Neural crest cell (in vitro differentiated cells): ENCODE measurements at places on chromosomes 12 and 14. TPM values are rescaled to one million over a fixed set of nuclear protein-coding genes. Genes with fewer than 3 reads are reported as not detected.

Gene PLCZ1
- not detected in 2 replicates for total RNA-seq

Gene FOXM1
- 147 and 149 TPM in 2 replicates for total RNA-seq

Gene CSRP2
- 76.4 and 80.8 TPM in 2 replicates for total RNA-seq

Gene TMEM179
- 19.4 and 20.2 TPM in 2 replicates for total RNA-seq

Gene HRK
- 1.7 and 2.2 TPM in 2 replicates for total RNA-seq

Gene SCNN1A
- not detected in 2 replicates for total RNA-seq

Gene ATG101
- total RNA-seq = 32.1 and 34.3 TPM in 2 replicates

Gene CLEC4C
- not detected in 2 replicates for total RNA-seq

Gene C12orf54
- not detected in 2 replicates for total RNA-seq

Gene SPIC
- total RNA-seq = not detected in 2 replicates

DNA sequence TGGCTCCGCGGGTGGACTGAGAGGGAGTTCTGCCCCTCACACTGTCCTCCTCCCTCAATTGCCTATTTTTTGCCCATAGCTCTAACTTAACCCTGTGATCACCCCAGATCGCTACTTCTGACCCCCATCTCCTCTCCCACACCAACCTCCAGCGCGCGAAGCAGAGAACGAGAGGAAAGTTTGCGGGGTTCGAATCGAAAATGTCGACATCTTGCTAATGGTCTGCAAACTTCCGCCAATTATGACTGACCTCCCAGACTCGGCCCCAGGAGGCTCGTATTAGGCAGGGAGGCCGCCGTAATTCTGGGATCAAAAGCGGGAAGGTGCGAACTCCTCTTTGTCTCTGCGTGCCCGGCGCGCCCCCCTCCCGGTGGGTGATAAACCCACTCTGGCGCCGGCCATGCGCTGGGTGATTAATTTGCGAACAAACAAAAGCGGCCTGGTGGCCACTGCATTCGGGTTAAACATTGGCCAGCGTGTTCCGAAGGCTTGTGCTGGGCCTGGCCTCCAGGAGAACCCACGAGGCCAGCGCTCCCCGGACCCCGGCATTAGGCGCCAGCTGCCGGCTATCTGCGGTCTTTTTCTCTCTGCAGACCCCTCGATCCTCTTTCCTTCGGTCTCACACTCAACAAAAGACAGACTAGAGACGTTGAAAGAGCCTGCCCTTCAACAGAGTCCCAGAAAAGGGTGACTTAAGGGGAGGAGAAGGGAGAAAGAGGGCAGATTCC is 3.0 kb upstream of the TBX3 start:
- H3K4me1 ChIP-seq = peaks cover 48% of the 10 kb centered on the region
- H3K36me3 ChIP-seq = no peaks in the 10 kb centered on the region
- H3K27me3 ChIP-seq = peaks cover 98% of the 10 kb centered on the region
- no peak for DNase-seq

DNA sequence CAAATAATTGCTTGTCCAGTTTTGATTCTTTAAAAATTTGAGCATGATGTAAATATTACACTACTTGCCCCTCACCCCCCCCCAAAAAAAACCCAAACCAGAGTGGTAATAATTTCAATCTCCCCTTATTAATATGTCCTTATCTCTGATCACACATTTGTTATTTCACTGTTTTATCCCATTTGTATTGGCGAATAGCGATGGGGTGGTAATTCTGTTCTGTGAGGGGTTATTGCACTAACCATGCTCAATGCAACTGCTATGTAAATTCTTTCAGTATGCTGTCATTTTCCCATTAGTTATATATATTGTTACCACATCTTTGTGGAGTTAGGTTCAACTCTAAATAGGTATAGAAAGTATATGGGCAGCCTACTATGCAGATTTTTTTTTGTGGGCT is 1.1 kb downstream of the RIMKLB start:
- peak overlapping the region; percentile 51 for H3K27ac ChIP-seq
- no peak for DNase-seq
- H3K27me3 ChIP-seq = no peaks in the 10 kb centered on the region
- H3K36me3 ChIP-seq = no peaks in the 10 kb centered on the region

DNA sequence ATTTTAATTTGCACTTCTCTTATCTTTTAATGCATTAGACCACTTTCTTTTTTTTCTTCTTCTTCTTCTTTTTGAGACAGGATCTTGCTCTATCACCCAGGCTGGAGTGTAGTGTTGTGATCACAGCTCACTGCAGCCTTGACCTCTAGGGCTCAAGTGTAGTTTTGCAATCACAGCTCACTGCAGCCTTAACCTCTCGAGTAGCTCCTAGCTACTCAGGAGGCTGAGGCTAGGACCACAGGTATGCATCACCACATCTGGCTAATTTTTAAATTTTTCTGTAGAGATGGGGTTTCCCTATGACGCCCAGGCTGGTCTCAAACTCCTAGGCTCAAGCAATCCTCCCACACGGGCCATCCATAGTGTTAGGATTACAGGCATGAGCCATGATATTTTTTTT is 12.7 kb downstream of the TMED8 start:
- H3K4me1 ChIP-seq = peaks cover 12% of the 10 kb centered on the region
- no peaks in the 10 kb centered on the region for H3K27me3 ChIP-seq
- H3K27ac ChIP-seq = no peak overlapping the region
- no peak overlapping the region for H3K4me3 ChIP-seq

GRCh38 chr12:28424965-28425364 is 234.7 kb downstream of the CCDC91 start:
- no peak overlapping the region for H3K4me3 ChIP-seq
- DNase-seq = no peak
- H3K4me1 ChIP-seq = no peaks in the 10 kb centered on the region

GRCh38 chr14:36212987-36213386 is 36.5 kb upstream of the PTCSC3 start:
- H3K36me3 ChIP-seq = no peaks in the 10 kb centered on the region
- DNase-seq = no peak
- no peak overlapping the region for H3K4me3 ChIP-seq
- peaks cover 77% of the 10 kb centered on the region for H3K27me3 ChIP-seq
- no peaks in the 10 kb centered on the region for H3K4me1 ChIP-seq
- no peak overlapping the region for H3K27ac ChIP-seq

- peaks cover 4% of the 10 kb centered on the region for H3K4me1 ChIP-seq
- no peak overlapping the region for H3K27ac ChIP-seq
- no peaks in the 10 kb centered on the region for H3K27me3 ChIP-seq
- DNase-seq = no peak
- H3K36me3 ChIP-seq = no peaks in the 10 kb centered on the region
These were observed 28.1 kb downstream of the ZFHX2 start for GRCh38 chr14:23523229-23524016.

- H3K4me3 ChIP-seq = no peak overlapping the region
- no peaks in the 10 kb centered on the region for H3K27me3 ChIP-seq
- peaks cover 11% of the 10 kb centered on the region for H3K4me1 ChIP-seq
- DNase-seq = no peak
- peaks cover 9% of the 10 kb centered on the region for H3K36me3 ChIP-seq
These were observed 15.0 kb downstream of the TMBIM4 start for GRCh38 chr12:66154776-66155175.

GRCh38 chr14:103889313-103890051 is 38.8 kb upstream of the TDRD9 start:
- peaks cover 8% of the 10 kb centered on the region for H3K4me1 ChIP-seq
- peaks cover 5% of the 10 kb centered on the region for H3K27me3 ChIP-seq
- no peak for DNase-seq
- H3K27ac ChIP-seq = no peak overlapping the region
- no peak overlapping the region for H3K4me3 ChIP-seq
- H3K36me3 ChIP-seq = no peaks in the 10 kb centered on the region

DNA sequence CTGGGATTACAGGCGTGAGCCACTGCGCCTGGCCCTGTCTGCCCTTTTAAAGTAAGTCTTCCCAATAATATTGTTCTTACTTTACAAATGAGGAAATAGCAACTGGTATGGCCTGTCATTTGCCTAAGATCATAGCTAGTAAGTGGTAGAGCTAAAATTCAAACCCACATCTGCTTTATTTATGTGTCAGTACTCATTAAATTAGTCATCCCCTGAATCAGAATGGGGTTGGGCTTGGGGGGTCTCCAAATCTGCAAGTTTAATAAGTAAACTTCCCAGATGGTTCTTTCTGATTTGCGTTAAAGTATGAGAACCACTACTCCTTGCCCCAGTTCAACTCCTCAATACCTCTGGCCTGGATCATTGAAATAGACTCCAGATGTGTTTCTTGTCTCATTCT is 96.2 kb downstream of the FAR2 start:
- no peaks in the 10 kb centered on the region for H3K36me3 ChIP-seq
- H3K27me3 ChIP-seq = no peaks in the 10 kb centered on the region
- no peak for DNase-seq

- no peak overlapping the region for H3K4me3 ChIP-seq
- no peak overlapping the region for H3K27ac ChIP-seq
- no peaks in the 10 kb centered on the region for H3K27me3 ChIP-seq
- no peak for DNase-seq
- H3K36me3 ChIP-seq = no peaks in the 10 kb centered on the region
These were observed 19.8 kb upstream of the MGP start for GRCh38 chr12:14905269-14906004.

DNA sequence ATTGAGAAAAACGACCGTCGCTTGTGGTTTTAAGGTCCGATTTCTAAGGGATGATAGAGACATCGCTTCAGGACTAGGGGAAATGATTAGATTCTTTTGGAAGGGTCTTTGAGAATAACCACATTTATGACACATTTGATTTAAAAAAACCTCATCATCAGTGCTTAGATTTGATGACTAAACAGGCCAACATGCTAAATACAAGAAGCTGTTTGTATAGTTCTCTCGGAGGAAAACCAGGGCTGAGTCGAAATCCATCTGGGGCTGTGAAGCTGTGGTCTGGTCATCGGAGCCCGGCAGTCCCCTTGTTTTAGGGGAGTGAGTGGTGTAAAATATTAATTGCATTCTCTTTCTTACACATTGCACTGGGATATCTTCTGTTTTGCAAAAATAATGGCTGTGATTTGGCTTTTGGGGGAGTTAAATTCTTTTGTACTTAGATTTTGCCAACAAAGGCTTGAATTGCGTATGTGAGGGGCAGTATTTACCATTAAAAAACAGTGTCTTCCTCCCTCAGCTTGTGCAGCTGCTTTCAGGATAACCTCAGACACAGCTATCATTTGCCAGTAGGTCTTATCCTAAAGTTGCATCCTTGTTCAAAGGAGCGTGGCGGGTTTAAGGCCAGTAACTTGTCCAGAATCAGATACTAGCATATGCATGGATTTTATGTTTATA is 550 bp downstream of the GNG2 start:
- H3K4me1 ChIP-seq = peaks cover 41% of the 10 kb centered on the region
- no peaks in the 10 kb centered on the region for H3K27me3 ChIP-seq
- peak overlapping the region; percentile 98 for H3K27ac ChIP-seq
- H3K36me3 ChIP-seq = peaks cover 4% of the 10 kb centered on the region
- no peak for DNase-seq

- DNase-seq = peak; percentile 23
- peaks cover 13% of the 10 kb centered on the region for H3K27me3 ChIP-seq
- peaks cover 4% of the 10 kb centered on the region for H3K4me1 ChIP-seq
- no peaks in the 10 kb centered on the region for H3K36me3 ChIP-seq
These were observed 14.2 kb upstream of the PLXNC1 start for GRCh38 chr12:94133964-94134795.

GRCh38 chr14:74865156-74865555 is 10.8 kb downstream of the PROX2 start:
- peaks cover 4% of the 10 kb centered on the region for H3K4me1 ChIP-seq
- H3K36me3 ChIP-seq = no peaks in the 10 kb centered on the region
- no peak for DNase-seq
- no peak overlapping the region for H3K27ac ChIP-seq
- no peak overlapping the region for H3K4me3 ChIP-seq
